H1 (cell line): ENCODE measurements at places on chromosomes 6 and 20. TPM values are rescaled to one million over a fixed set of nuclear protein-coding genes. Genes with fewer than 3 reads are reported as not detected.

Gene TXNDC5
- 169 and 172 TPM in 2 replicates for total RNA-seq

Gene MTHFD1L
- total RNA-seq: 104 and 105 TPM in 2 replicates

DNA sequence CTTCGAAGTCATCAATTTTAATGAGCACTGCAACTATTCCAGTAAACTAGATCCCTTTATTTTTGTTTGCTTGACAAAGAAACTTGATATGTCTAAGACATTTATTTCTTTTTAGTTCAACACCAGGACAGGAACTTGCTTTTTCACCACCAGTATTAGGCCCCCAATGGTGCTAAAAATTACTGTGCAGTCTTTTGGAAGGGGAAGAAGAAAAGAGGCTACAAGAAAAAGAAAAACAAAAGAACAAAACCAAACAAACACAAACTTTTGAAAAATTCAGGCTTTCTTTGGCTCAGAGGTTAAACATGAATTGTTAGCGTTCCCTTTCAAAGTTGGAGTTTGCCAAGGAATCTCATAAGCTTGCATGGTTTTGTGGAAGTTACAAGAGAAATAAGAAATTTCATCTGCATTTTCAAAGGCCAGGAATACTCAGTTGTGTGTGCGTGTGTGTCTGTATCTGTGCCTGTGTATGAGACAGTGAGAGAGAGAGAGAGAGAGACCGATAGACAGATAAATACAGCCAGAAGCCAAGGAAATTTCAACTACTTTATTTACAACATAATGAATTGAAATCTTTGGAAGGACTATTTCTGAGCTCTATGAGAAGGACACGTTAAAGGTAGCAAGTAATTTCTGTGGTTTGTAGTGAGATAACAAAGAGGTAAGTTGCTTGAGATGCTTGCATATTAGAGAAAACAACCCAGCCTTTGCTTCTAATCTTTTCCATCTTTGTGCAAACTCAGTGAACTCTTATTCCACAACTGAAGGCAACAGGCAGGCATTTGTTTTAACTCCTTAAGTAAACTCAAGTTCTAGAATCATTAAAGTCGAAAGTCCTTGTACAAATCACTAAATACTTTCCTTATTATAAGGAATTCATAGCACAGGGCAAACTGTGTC, 171.0 kb upstream of the CITED2 start:
- DNase-seq: no peak

DNA sequence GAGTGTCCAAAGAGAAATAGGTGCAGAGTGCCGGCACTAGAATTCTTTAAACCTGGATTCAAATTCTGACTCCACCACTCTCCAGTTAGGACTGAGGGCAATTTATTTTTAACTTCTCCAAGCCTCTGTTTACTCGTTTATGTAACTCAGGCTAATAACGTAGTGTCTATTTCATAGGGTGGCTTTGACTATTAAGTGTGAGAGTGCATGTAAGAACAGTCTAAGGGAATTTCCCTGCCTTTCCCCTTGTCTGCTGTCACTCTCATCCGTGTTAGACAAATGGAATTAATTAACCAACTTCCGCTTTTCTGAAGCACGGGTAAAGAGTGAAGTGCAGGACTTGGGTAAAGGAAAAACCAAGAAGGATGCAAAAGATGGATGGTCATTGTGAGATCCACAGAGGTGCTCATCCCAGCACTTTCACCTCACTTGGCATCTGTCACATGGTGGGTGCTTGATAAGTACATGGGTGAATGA, 4.1 kb upstream of the ZKSCAN8 start:
- no peak for DNase-seq

DNA sequence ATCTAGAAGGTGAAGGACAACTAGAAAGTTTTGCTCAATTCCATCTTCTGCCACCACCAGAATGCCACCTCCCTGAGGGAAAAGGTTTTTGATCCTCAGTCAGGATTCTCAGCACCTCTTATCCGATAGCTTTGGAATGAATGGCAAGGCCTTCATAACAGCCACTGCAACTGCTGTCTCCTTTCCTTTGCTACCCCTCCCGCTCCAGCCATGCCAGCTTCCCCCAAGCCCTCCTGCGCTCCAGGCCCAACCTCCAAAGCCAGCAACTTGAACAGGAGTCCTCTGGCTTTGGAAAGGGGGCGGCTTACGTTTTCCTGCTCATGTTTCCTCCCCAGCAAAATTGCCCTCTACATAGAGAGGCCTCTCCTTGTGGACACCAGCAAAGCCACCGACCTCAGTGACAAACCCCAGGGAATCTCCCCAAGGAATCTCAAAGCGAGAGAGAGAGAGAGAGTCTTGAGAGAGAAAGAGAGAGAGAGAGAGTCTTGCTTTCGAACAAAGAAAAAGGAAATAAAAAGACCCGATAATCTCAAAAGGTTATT, 420 bp upstream of the BTN2A1 start:
- peak; percentile 59 for DNase-seq

- no peak for DNase-seq
Observed at GRCh38 chr6:37584654-37585522, 85.2 kb upstream of the CCDC167 start.

- DNase-seq: peak; percentile 59
Observed at GRCh38 chr20:42483730-42484303, 705.9 kb downstream of the PTPRT start.

GRCh38 chr6:89412071-89413005, at the start of gene RRAGD:
TSS of gene RRAGD (minus strand) at chr6:89412273. CDS start at chr6:89411993, 280 bp downstream.
- DNase-seq: peak; percentile 67
